ENCODE measurements at places on chromosomes 12 and 14. TPM values are rescaled to one million over a fixed set of nuclear protein-coding genes. Genes with fewer than 3 reads are reported as not detected.
A peak's percentile ranks its signal among the peaks of the same experiment; 100 is the strongest.

GRCh38 chr12:114888448-114888847 lies 204.5 kb upstream of the TBX3 start:
- no peak for DNase-seq

DNA sequence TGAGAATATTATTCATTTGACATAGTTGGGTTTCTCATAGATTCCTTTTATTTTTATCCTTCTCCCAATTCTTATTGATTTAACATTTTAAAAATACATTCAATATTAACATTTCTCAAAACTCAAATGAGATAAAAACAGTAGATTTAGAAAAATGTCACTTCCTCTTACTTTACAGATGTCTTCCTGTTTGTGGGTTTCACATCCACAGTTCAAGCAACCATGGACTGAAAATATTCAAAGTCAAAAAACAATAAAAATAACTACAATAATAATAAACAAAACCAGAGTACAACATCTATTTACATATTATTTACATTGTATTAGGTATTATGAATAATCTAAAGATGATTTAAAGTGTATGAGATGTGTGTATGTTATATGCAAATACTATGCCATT lies 111.3 kb upstream of the SLC16A7 start:
- peak; percentile 13 for DNase-seq

DNA sequence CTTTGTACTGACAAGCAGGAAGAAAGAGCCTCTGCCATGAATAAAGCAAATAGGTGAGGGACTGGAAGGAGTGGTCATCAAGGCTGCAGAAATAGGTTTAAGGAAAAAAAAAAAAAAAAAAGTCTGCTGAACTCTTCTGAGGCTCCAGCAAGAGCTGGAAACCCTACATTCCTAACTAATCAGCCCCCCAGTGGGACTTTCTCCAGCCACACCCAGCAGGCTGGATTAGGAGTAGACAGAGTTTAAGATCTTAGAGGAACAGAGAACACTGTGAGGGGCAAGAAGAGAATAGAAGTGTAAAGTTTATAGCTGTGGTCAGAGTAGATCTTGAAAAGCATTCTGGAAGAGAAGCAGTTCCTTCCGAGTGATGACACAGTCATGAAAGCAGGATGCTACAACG lies 66.4 kb downstream of the ATXN2 start:
- no peak for DNase-seq

GRCh38 chr14:56514663-56515371 lies 64.8 kb upstream of the TMEM260 start:
- peak; percentile 10 for DNase-seq

DNA sequence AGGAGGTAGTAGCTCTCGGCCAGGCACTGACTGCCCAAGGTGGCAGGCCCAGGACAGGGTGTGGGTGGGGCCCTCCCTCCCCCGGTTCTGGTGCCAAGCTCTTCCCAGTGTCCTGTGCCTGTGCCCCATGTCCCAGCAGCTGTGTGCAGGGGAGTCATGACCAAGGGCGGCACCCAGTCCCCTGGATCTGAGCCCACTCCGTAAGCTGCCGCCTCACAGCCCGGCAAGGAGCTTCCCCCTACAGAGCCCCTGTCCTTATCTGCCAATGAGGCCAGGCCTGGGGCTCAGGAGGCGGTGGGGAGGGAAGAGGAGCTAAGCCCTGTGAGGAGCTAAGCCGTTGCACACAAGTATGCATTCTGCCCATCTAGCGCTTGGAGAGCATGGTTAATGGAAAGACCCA lies 5.6 kb upstream of the C14orf180 start:
- peak; percentile 62 for DNase-seq

KRT3 gene
- total RNA-seq = not detected

ZDHHC22 gene
- total RNA-seq = 0.09 TPM

IGF1 gene
- 26.5 TPM for total RNA-seq

GRCh38 chr12:132477017-132477702 lies 12.8 kb upstream of the FBRSL1 start:
- no peak for DNase-seq

DNA sequence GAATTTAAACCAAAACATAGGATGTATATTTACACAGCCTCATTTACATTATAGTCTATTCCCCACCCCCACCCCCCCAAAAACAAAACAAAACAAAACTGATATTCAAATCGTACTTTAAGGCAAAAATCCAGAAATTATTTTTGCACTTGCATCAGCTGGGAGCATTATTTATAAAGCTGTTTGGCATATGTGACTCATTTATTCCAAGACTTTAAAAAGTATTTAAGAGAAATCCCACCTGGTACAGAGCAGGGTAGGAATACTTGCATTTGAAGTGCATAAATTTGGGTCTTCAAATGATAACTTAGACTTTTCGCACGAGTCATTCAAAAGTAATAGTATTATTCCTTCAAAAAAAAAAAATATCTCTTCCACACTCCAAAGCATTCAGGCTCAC lies 1.1 kb downstream of the KLHL28 start:
- DNase-seq = peak; percentile 27

GRCh38 chr12:107296681-107297089 lies 203.3 kb upstream of the CRY1 start:
- no peak for DNase-seq

NT5DC3 gene
- total RNA-seq = 8.2 TPM

DNA sequence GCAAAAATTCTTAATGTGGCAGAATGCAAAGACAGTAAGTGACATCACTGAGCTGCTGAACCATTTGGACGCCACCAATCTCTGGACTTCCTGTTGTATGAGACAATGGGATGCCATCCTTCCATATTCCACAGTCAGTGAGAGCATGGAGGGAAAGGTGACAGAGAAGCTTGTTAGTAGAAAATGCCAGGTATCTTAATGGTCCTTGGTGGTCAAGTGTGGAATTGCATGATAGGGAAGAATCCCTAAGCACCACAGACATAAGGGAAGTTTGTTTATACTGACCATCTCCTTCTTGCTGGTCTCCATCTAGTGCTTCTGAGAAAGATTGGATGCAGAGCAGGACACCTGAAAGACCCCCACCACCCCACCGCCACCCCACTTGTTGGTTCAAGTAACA lies 1410.0 kb upstream of the TMEM132C start:
- DNase-seq = no peak

DNA sequence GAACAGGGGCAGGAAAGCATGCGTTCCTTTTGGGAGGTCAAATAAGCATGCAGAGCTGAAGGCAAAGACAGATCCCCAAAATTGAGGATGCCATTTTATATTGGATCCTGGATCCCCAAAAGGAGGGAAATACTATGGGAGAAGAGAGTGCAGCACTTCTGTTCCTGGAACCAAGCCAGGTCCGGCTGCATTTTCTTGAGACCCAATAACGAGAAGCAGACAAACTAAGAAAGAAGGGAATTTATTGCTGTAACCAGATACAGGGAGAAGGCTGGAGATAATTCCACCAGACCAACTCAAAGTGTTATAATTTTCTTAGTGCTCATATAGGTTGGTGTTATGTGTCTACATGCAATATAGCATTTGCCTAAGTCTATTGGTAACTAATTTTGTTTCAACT lies 60.8 kb downstream of the PDE6H start:
- peak; percentile 27 for DNase-seq

GRCh38 chr14:88616697-88617096 lies 53.9 kb downstream of the ZC3H14 start:
- DNase-seq = no peak

SPIC gene
- total RNA-seq = not detected

GRCh38 chr14:51294951-51295525 lies 55.0 kb downstream of the TMX1 start:
- no peak for DNase-seq

GPRC5D gene
- total RNA-seq = not detected

- DNase-seq = no peak
These were observed 322.7 kb downstream of the CEP128 start for GRCh38 chr14:80618751-80619329.

NPFF gene
- total RNA-seq = 0.98 TPM

LIN7A gene
- 3.1 TPM for total RNA-seq

All from muscle of leg (tissue), 16 donors.